Stomach (tissue), 19 donors: ENCODE measurements at places on chromosomes 11 and 22. TPM values are rescaled to one million over a fixed set of nuclear protein-coding genes. Genes with fewer than 3 reads are reported as not detected.

MISFA gene
- not detected for total RNA-seq

DNA sequence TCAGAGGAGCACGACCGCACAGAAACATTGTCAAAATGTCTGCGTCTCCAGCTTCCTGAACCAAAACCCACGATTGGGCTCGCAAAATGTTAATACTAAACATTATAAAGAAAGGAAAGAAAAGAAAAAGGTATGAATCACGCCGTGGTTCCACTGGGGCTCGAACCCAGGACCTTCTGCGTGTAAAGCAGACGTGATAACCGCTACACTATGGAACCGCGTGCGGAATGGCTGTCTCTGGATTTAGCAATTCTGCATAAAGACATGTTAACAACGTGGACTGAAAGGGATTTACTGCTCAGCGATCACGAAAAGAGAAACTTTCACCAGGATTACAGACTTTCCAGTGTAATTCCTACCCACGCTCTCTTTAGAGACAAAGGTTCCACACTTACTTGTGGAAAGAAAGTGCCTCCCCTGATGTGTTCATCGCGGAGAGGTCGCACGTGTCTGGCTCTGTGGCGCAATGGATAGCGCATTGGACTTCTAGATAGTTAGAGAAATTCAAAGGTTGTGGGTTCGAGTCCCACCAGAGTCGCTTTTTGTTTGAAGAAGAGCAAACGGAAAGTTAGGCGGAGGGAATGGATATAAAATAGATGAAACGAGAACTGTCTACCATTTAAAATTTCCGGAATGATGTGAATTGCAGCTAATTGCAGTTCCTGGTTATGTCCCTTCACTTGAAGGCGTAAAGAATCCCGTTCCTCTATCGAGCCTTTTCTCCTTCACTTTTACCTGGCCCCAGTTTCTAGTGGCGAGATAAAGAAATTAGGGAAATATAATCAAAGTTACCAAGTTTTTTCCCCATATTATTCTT is 39.7 kb downstream of the OR4D9 start:
- DNase-seq, result peak; percentile 76

GRCh38 chr22:20926243-20926642 is 9.0 kb downstream of the CRKL start:
- DNase-seq, result no peak

- DNase-seq, result no peak
Measured at GRCh38 chr11:110199184-110199981, 97.0 kb downstream of the RDX start.

GRCh38 chr11:6110011-6110410 is 2.5 kb downstream of the OR56B4 start:
- no peak for DNase-seq

GRCh38 chr22:36900880-36901279 is 12.5 kb upstream of the CSF2RB start:
- DNase-seq, result no peak

DNA sequence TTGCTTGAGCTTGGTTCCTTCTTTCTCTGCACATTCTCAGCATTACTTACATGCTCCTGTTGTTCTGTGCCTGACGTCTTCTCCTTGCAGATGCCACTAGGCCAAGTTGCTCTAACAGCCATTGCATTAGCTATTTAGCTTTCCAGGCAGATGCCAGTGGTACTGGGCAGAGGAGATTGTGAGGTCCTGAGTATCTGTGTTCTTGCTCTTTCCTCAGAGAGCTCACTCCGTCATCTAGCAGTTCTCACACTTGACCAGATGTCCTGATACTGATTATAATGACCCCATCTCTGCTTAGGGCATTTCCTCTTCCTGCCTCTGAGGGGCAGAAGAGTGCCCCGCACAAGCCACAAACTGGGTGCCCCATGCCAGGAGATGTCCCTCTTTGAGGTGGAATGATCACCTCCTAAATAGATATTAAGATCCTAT is 30.7 kb downstream of the ARHGAP1 start:
- peak; percentile 16 for DNase-seq

- DNase-seq, result peak; percentile 11
Measured at GRCh38 chr11:21892736-21893564, 299.9 kb upstream of the ANO5 start.

DNA sequence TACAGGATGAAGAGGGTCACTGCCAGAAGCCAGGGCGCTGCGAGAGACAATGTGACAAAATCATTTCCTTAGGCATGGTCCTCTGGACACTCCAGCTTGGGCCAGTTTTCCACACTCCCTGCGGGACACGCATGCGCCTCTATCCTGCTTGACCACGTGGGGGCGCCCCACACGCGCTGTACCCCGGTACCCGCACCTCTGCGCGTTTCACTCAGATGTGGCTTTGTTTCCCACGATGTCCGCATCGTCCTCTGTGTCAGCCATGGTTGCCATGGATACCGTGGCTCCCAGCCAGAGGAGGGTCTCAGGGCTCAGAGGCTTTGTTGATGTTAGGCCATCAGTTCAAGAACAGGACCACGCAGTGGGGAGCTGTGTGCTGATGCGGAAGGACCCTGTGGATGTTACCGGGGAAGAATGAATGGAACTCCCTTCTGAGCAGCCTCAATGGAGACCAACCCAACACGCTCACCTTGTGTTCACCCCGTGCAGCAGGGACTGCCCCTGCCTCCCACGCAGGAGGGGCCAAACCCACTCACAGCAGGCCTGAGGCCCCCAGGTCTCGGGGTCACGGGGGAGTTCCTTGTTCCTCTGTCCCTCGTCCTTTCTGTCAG is 101.1 kb upstream of the SLC22A12 start:
- DNase-seq, result peak; percentile 72

GRCh38 chr11:122852796-122853160 is 14.5 kb downstream of the CRTAM start:
- DNase-seq, result no peak

DNA sequence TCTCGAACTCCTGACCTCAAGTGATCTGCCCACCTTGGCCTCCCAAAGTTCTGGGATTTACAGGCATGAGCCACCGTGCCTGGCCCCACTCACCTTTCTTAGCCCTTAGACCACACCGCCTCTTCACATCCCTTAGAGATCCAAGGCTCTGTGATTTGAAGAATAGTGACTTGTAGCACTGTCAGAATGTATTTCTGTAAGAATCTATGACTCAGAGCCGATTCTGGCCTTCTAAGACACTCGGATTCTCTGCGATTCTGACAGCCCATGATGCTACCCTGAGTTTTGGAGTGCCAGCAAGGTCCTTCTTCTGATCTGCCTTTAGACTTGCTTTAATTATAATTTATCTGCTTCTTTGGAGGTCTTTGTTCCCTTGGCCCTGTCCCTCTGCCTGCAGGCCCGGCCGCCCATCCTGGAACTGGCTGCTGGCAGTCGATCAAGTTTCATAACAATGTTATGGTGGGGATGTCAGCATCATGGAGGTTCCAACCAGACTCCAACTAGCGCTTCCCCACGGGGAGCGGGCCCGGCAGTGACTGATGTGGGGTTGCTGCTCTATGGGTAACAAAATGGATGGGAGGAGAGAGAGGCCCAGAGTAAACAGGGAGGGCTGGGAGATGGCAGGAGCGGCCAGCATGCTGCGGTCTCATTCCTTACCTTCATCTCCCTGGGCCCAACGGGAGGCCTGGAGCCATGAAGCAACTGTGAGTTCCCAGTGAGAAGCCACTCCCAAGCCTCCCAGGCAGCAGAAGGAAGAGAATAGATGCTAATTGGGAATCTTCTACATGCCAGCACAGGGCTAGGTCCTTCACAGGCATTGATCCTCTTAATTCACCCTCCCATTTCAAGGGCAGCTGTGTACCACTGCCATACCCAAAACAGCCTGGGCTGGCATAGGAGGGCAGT is 55.7 kb upstream of the RASD2 start:
- no peak for DNase-seq
